Islet precursor cell (in vitro differentiated cells): ENCODE measurements at places on chromosomes 2 and 18.

DNA sequence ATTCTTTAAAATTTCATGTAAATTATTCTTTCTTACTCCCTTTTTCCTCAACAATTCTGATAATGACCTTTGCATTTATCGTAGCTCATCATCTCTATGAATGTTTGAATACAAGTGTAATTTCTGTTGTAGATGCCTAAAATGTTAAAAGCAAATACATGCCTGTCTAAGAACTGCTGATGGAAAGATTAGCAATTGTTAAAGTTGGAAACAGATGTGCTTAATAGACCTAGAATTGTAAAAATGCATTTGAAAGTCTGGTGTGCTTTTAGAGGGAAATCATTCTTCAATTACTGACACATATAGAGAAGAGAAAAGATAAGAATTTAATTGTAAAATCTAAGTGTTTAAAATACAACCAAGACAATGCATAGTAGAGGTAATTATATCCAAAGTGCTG is 50.4 kb downstream of the CCDC102B start:
- DNase-seq: no peak

DNA sequence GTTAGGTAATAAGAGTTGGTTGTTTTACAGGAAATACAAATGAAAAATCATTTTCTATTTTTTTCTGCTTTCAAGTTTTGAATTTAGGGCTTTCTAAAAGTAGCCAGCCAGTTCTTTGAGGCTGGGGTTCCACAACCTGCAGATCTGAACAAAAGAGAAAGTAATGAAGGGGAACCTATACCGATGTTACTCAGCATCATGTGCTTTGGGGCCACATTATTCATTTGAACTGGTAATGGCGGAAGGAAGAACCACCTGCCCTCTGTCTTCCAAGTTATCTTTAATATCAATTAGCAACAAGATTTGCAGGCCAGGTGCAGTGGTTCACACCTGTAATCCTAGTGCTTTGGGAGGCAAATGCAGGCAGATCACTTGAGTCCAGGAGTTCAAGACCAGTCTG is 12.9 kb upstream of the MRO start:
- DNase-seq: peak; percentile 11

DNA sequence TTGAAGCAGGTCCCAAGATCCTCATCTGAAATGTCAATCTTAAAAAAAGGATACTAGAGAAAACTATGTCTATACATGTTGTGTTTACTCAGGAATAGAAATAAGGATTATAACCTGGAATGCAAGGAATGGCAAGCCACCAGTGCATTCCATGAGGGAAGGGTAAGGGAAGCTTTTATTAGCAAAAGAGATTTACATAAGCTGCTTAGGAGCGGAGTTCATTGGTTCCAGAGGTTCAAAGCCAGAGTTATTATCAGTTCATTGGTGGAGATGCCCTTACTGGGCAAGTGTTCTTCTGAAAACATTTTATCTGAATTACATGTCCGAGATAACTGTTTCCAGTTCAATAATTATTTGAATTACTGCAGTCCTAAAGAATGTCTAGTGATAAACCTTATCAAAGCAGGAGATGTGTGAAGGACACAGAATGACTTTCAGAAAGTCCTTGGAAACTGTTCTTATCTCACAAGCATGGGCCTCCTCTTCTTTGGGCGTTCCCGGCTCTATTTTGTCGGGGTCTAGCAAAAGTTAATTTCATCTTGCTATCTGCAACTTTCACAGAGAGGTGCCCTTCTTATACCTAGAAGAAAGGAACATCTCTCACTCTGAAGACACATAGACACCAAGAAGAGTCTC is 23.5 kb downstream of the COMMD1 start:
- DNase-seq: no peak

- DNase-seq: peak; percentile 61
Measured at GRCh38 chr2:143885461-143885860, 634.5 kb downstream of the ZEB2 start.

- no peak for DNase-seq
Measured at GRCh38 chr2:236592821-236593220, 23.2 kb downstream of the ACKR3 start.
